ENCODE measurements at places on chromosomes 2 and 18.

- no peak for DNase-seq
These were observed 503 bp downstream of the ANXA4 start for GRCh38 chr2:69742322-69742952.

- no peak for DNase-seq
These were observed 374.5 kb upstream of the HS6ST1 start for GRCh38 chr2:128692895-128693742.

DNA sequence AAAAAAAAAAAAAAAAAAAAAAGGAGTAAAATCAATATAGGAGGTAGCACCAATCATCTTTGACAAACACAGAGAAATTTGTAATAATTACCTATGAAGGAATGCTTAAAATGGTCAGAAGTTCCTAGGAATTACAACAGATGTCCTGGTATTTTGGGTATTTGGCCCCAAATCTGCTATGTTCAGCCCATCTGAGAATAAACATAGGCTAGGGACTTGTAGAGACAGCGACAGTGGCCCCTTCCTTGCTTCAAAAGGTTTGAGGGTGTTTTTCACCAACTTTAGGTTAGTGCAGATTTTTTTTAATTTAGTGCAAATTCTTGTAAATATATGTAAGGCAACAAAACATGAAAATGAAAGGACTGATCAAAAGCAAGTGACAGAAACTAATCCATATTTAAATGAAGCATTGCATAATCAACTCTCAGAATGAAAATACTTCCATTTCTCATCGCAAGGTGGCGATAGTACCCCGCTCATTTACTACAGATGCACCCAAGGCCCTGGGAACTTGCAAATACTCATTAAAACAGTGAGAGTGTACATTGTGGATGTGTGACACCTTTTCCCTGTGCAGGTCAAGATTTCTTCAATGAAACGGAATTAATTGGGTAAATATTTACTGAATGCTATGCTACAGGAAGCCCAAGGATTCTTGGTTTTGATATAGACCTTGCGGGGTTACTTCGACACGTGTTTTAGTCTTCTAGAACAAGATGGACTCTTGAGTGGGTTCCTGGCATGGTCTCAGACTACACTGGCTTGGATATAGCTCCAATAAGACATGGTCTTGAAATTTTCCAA is 44.6 kb downstream of the FAM124B start:
- DNase-seq = peak; percentile 62

DNA sequence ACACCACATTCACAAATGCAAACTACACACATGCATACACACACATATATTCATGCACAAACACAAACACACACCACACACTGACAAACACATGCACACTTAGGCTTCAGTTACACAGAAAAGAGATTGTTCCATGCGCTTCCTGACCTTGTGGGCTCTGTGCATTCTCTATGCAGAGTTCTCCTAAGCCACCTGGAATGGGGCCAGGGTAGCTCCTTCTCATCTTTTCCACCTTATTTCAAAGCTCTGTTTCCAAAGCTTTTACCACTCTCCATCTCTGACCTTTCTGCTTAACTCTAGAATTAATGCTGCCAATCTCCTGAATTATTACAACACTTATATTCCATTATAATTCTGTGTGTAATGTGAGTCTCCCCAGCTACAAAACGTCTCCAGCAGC is 522.3 kb upstream of the MYT1L start:
- no peak for DNase-seq

GRCh38 chr2:55916473-55917049 is 7.0 kb downstream of the EFEMP1 start:
- DNase-seq = no peak

DNA sequence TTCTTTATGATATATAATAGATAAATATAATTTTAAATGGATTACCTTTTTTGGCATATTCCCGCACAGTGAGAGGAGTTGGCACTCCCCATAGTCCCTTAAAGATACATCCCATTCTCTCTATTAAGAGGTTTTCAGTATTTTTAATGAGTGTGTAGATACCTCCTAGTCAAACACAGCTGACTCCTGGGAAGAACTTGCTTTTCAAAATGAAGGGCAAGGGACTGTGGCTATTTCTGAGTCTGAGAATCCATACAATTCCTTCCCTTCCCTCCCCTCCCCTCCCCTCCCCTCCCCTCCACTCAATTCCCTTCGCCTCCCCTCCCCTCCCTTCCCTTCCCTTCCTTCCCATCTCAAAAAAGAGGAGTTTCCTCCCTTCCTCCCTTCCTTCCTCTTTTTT is 93.5 kb downstream of the PRPF40A start:
- no peak for DNase-seq

GRCh38 chr2:75787532-75788132 is 76.9 kb upstream of the GCFC2 start:
- DNase-seq = peak; percentile 13

GRCh38 chr18:35117951-35118411 is 76.8 kb downstream of the MAPRE2 start:
- no peak for DNase-seq

DNA sequence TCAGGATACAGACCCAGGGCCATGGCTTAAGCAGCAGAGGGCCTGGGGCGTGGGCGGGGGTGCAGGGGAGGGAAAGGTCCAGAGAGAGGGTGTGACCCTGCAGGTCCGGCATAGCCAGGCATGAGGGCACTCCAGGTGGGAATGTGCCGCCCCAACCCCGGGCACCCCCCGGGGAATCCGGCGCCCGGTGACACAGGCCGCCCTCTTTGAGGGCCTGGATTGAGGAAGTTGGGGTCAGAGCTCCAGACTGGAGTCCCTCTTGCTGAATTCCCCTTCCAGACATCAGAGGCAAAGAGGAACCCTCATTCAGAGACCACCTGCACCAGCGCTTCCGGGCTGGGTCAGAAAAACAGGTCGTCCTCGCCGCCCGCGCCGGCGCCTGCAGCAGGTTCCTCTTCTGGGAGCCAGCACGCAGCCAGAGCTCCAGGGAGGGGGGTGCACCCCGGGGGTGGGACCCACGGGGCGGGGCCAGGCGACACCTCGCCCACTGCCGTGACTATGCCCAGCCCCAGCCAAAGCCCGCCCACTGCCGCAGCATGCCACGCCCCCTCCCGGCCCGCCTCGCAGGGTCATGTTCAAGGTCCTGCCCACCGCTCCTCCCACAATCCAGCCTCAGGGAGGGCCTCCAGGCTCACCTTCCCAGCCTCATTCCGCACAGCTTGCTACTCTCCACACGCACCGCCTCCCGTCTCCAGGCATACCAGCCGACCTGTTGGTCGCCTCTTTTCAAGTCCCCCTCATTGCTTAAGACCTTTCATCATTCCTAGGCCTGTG is 98.3 kb upstream of the ID2 start:
- DNase-seq = peak; percentile 74

GRCh38 chr18:8982416-8983183 is 119.9 kb upstream of the NDUFV2 start:
- DNase-seq = no peak

DNA sequence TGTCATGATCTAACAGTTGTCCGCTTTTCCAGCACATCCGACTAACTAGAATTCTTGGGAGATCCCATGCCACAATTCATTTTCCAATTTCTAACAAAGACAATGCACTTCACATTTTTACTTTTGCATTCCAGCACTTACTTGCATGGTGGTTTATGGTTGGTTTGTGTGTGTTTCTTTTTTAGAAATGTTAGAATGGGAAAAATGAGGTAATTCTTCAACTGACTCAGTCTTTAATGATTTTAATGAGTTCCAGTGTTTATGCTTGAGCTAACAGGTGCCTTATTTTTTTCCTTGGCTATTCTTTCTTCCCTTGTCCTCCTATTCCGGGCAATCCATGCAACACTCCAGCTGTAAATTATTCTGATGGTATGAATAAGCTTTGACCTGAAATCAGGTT is 46.4 kb downstream of the SLC8A1 start:
- no peak for DNase-seq

DNA sequence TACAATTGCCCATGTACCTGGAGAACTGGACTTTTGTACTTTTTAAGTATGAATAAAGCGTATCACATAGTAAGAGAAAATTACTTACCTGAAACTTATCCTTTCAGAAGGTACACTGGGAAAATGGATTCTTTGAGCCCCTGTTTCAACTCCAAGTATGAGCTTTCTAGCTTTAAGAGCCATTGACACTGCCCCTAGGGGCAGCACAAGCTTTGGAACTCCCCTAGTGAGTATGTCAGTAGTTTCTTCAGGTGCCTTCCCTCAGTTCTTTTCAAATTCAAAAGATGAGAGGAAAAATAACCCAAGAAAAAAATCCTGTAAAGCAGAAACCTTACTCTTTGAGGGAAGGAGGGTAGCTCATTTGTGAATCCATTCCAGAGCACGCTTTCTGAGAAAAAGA is 124.1 kb downstream of the MEMO1 start:
- peak; percentile 10 for DNase-seq
